Prostate gland (tissue), 2 donors: ENCODE measurements at places on chromosomes 2 and 18.

GRCh38 chr2:9950521-9951271 is 797 bp upstream of the GRHL1 start:
- H3K27ac ChIP-seq: peak overlapping the region; percentile 86
- H3K36me3 ChIP-seq: no peaks in the 10 kb centered on the region
- H3K4me3 ChIP-seq: peak overlapping the region; percentile 74
- no peaks in the 10 kb centered on the region for H3K27me3 ChIP-seq
- H3K4me1 ChIP-seq: no peaks in the 10 kb centered on the region

- H3K36me3 ChIP-seq: no peaks in the 10 kb centered on the region
- no peaks in the 10 kb centered on the region for H3K27me3 ChIP-seq
- no peaks in the 10 kb centered on the region for H3K4me1 ChIP-seq
- H3K27ac ChIP-seq: peak overlapping the region; percentile 69
- DNase-seq: no peak
Measured at GRCh38 chr2:130726614-130727180, 2.2 kb upstream of the GPR148 start.

DNA sequence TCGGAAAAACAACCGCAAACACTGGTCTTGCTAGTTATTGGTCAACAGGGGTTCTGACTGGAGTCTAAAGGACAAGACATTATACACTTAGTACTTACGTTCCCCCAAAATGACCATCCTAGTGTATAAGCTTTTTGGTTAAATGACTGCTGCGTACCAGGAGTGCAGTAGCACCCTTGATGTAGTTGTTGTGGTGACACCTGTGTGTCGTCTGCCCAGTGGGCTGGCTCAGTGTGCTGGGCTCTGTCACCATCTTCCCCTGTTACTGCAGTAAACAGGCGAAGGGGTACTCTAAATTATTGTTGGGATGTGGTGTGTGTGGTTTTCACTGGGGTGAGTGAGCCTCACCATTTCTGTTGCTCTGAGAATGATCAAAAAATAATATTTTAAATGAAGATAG is 76.2 kb downstream of the MAPRE2 start:
- H3K27me3 ChIP-seq: no peaks in the 10 kb centered on the region
- no peaks in the 10 kb centered on the region for H3K36me3 ChIP-seq
- DNase-seq: no peak
- no peaks in the 10 kb centered on the region for H3K4me1 ChIP-seq

- no peaks in the 10 kb centered on the region for H3K27me3 ChIP-seq
- H3K27ac ChIP-seq: peak overlapping the region; percentile 53
- H3K4me1 ChIP-seq: no peaks in the 10 kb centered on the region
- no peaks in the 10 kb centered on the region for H3K36me3 ChIP-seq
- no peak for DNase-seq
Measured at GRCh38 chr2:67259556-67260342, 137.4 kb upstream of the ETAA1 start.

DNA sequence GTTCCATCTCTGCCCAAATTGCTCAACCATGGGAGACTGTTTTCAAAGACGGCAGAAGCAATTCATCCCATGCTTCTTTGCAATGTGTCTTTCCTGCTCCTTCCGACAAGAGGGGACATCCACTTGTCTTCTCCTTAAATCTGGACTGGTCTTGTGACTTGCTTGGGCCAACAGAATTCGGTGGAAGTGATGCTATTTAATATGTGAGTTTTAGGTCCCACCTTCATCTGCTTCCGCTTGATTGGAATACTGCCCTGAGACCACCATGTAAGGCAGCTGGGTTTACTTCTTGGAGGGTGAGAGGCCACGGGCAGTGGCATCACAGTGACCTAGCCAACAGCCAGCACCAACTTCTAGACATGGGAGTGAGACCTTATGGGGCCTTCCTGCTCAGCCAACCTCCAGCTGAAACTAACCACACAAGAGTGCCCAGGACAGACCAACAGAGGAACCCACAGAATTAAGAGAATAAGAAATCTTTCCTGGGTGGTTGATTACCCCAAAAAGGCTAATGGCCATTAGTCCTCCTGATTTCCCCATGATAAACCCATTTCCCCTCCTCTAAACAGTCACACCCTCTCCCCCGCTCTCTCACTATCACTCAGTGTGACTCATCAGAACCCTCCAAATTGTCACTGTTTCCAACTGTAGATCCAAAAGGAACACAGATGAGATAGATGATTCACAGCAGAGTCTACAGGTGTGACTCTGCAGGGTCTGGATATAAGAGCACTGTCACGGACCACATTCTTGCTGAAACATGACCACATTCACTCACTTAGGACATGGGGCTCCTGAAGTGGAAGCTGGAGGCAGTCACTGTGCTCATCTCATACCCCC is 16.2 kb upstream of the RHOB start:
- no peak overlapping the region for H3K27ac ChIP-seq
- no peaks in the 10 kb centered on the region for H3K4me1 ChIP-seq
- no peaks in the 10 kb centered on the region for H3K36me3 ChIP-seq
- no peaks in the 10 kb centered on the region for H3K27me3 ChIP-seq

- H3K4me3 ChIP-seq: no peak overlapping the region
- H3K36me3 ChIP-seq: no peaks in the 10 kb centered on the region
- H3K27me3 ChIP-seq: no peaks in the 10 kb centered on the region
- no peaks in the 10 kb centered on the region for H3K4me1 ChIP-seq
- no peak overlapping the region for H3K27ac ChIP-seq
- no peak for DNase-seq
Measured at GRCh38 chr2:75416420-75417342, 144.1 kb downstream of the EVA1A start.

DNA sequence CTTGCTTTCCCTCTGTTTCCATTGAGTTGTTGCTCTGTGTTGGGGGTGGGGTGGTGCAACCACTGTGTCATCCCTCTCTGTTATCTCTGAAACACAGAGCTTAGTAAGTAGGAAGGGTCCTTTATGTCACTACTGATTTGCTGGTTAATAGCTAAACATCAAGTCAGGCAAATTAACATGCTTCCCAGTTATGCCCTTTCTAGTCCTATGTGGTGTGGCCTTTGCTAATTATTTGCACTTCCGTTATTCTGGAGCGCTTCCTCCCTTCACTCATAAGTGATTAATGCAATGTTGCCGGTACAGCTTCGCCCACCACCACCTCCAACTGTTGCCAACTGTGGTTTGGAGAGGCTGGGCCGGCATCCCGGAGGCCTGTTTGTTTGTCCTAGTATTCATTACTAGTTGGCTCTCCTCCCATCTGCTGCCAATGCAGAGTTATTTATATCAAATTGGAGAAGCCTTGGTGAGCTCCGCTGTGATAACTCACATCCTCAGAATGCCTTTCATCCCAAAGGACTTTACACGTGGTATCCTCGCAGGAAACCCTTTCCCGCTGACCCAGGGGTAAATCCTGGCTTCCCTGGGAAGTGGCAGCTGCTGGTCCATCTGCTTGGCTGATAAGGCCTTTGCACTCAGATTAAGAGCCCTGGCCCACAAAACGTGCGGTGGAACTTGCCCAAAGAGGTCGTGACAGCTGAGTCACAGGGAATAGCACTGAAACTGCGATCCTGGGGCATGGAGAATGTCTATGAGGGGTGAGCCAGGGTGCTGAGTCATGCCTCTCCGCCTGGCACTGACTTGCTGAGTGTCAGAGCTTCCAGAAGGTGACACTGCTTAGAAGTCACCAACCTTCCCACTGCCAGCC is 72.0 kb upstream of the ZCCHC2 start:
- no peaks in the 10 kb centered on the region for H3K36me3 ChIP-seq
- no peak overlapping the region for H3K27ac ChIP-seq
- DNase-seq: no peak
- no peaks in the 10 kb centered on the region for H3K27me3 ChIP-seq
